ENCODE measurements at places on chromosomes 5 and 9.
A peak's percentile ranks its signal among the peaks of the same experiment; 100 is the strongest.

DNA sequence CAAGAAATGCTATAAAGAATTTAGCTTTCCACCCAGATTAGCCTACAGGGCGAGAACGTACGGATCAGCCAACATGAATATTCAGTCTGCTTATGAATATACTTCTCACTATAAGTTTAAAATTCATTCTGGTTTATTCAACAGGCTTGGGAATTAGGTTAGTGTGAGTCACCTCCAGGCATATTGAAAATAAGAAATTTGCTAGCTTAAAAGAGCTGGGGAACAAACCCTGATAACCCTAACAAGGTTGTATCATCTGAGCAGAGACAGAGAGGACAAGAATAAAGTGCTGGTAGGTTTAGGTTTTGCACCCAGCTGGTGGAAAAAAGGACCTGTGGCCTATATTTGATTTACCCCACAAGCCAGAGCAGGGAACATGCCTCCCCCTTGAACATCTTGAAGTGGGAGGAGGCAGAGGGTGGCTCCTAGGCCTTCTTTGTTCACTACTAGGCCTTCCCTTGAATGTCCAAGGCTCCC is 12.3 kb downstream of the FNBP1 start:
- DNase-seq, result no peak

DNA sequence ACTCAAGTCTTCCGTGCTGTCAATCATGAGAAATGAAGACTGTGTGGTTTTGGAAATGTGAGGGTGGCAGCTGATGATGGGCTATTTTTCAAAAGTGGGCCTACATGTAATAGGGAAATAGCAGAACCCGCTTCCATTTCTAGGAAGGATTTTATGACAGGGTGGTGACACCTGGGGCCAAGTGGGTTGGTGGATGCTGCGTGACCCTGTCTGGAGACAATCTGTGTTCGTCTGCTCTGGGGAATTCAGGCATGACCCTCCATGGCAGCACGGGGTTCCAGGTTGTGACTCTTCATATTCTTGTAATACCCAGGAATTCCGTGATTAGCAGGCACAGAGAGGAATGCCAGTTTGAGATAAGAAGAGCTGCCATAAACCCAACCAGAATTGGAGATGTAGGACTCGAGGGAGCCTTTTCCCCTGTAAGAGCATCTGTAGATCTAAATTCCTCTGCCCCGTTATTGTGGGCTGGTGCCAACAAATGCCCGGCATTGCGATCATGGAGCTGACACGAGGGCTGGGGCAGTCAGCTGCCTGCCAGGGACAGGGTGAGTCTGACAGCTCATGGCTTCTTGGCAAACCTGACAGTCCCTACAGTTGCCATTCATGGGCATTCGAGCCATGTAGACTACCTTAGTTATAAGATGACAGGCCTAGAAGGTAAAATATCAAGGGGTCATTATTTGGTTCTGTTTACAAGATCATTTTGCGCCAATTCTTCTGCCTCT is 279.7 kb downstream of the GADD45G start:
- no peak for DNase-seq

DNA sequence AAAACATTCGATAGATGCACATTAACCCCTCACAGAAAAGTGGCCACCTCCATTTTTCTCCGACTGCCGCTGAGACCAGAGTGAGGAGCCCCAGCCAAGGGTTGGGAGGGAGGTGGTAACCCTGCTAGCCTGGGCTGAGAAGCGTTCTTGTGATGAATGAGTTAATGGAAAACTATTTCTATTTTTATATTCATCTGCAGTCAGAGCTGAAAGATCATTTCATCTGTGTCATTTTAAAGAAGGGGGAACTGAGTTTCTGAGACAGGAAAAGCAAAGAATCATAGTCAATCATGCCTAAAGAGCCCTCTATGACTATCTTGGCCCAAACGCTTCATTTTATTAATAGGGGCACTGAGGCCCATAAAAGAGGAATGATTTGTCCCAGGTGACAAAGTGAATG is 229.5 kb downstream of the PAPPA start:
- no peak for DNase-seq

DNA sequence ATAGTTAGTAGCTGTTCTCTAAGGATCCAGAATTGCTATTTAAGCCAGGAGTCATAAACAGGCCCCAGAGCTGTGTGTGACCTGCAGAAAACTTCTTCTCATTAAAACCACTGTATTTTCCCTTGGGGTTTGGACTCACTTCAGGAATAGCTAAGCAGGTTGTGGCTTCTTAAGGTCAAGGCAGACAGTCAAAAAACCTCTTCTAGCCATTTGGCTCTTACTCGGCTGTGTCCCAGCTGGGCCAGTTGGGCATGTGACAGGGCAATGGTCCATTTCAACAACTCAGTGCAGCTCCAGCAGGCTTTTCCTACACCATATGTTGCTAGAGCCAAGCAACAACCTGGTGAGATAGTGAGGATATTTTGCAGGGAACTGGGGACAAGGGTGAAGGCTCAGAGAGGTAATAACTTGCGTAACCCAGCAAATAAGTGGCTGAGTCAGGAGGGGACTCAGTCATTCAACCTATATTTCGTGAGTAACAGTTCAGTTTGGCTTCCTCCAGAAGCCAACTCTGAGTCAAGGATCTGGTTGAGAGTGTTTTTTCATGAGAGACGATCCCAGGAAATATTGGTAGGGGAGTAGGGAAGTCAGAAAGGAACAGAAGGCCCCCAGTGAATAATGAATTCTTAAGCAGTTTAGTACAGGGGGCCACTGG is 115.4 kb upstream of the PPP2R2B start:
- no peak for DNase-seq

DNA sequence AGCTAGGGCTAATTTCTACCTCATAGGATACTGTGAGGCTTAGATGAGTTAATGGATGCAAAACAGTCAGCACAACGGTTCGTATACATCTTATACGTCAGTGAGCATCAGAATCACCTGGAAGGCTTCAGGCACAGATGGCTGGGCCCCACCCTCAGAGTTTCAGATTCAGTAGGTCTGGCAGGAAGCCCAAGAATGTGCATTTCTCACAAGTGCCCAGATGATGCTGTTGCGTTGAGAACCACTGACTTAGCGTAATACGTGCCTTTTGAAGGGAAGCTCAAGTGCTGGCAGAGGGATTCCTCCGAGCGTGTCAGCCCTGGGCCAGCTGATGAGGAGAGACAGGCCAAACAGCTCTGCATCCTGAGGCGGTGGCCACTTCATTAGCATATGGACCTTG is 117.1 kb upstream of the WWC1 start:
- DNase-seq, result no peak

DNA sequence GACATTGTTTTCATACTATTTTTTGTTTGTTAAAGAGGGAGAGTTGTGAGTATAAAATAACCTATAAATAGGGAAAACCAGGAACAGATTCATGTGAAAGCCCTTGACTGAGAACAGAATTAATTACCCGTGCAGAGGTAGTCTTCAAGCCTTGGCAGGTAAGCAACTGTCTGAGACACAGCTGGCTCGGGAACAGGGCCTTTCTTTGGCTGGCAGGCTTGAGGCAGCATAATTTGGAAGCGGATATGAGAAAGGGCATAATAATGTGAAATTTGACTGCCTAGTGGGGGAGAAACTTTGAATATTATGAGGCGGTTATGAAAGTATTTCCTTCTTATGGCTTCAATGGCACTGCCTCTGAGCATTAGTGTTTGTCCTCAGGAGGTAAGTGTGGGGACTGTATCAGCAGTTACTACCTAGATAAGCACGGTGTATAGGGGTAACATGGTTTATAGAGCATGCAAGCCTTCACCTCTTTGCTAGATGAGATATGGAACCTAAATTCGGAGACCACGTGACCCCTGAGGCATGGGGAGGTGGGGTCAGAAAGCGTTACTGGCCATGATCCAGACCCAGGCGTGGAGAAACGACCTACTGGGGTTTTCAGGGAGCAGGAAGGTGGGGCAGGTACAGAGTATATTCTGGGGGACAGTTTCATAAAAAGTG is 210.2 kb upstream of the GAS1 start:
- no peak for DNase-seq

DNA sequence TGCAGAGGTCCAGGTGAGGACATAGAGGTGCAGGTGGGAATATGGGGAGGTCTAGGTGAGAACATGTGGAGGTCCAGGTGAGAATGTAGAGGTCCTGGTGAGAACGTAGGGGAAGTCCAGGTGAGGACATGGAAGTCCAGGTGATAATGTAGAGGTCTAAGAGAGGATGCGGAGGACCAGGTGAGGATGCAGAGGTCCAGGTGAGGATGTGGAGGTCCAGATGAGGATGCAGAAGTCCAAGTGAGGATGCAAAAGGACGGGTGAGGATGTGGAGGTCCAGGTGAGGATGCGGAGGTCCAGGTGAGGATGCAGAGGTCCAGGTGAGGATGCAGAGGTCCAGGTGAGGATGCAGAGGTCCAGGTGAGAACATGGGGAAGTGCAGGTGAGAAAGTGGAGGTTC is 133.8 kb downstream of the MRPL36 start:
- no peak for DNase-seq

GRCh38 chr5:82164176-82164976 is 113.8 kb downstream of the RPS23 start:
- peak; percentile 28 for DNase-seq

GRCh38 chr9:37390759-37391158 is 31.7 kb upstream of the GRHPR start:
- no peak for DNase-seq

DNA sequence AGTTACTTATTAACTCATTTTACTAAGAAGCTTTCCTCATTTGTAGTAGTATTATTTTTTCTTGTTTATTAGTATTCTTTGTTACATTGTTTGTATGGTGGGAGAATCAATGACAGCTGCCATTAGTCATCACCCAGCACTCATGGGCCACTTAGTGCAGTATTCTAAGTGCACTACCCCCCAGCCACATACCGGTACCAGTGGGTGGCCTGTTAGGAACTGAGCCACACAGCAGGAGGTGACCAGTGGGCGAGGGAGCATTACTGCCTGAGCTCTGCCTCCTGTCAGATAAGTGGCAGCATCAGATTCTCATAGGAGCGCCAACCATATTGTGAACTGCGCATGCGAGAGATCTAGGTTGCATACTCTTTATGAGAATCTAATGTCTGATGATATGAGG is 24.2 kb upstream of the CAMLG start:
- DNase-seq, result no peak

GRCh38 chr9:106156465-106156864 is 462.1 kb downstream of the TMEM38B start:
- no peak for DNase-seq

- no peak for DNase-seq
Observed at GRCh38 chr5:14185326-14186058, 42.4 kb downstream of the TRIO start.

- no peak for DNase-seq
Observed at GRCh38 chr5:134547579-134547978, 22.1 kb downstream of the JADE2 start.

DNA sequence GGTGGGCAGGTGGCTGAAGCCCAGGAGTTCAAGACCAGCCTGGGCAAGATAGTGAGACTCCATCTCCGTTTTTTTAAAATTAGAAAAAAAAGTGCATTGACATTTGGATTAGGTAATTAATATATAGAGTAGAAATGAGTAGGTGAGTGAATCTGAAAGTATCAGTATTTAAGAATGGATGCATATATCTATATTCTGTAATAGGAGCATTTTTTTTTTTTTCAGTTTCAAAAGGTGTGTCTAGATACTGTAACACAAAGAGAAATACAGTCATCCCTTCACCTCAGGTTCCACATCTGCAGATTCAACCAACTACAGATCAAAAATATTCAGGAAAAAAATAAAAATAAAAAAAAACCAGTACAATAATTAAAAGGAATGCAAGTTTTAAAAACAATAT is 50.8 kb downstream of the RBM27 start:
- no peak for DNase-seq

DNA sequence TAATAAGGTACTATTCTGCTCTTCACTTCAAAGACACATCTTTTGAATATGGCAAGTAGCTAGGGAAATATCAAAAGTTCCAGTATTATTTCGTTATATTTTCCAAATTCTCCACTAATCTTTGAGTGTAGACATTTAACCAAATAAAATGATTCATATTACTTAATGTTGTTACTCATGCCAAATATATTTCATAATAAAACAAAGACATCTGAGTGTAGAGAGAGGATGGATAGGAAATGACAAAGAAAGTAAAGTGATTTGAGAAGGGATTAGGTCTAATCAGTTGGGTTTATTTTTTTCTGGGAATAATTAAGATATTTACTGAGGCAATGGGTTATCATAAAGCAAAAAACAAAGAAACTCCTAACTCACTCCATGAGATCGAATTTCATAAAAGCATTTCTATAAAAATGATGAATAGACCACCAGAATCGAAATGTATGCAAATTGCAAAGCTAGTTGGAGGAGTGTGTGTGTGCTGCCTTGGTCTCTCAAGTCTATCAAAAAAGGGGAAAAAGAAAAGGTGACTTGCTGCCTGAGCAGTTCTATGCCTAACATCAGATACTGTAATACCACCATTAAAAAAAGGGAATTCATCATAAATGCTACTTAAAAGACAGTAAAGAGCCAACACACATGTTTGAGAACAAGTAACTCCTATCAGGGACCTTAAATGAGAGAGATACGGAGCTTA is 255.5 kb downstream of the PDE4D start:
- DNase-seq, result no peak

DNA sequence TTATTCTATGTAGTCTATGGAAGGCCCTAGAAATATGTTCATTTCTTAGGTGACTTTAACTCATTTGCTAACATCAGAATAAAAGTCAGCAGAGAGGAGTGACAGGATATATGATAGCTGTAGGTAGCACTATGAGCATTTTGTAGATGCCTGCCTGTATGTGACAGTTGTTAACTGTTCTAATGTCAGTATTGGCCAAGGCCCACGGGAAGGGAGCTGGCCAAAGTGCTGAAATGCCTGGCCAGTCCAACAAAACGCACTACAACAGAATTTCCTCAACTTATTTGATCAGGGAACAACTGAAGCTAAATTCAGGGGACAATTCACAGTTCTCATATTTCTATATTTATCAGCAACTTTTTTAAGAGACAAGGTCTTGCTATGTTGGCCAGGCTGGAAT is 20.8 kb downstream of the SV2C start:
- peak; percentile 41 for DNase-seq

- no peak for DNase-seq
Observed at GRCh38 chr5:146334074-146334533, 4.5 kb upstream of the POU4F3 start.

- DNase-seq, result peak; percentile 82
Observed at GRCh38 chr9:133428617-133429101, 6.5 kb downstream of the ADAMTS13 start.

GRCh38 chr5:73093943-73094342 is 26.4 kb upstream of the TMEM171 start:
- DNase-seq, result no peak

DNA sequence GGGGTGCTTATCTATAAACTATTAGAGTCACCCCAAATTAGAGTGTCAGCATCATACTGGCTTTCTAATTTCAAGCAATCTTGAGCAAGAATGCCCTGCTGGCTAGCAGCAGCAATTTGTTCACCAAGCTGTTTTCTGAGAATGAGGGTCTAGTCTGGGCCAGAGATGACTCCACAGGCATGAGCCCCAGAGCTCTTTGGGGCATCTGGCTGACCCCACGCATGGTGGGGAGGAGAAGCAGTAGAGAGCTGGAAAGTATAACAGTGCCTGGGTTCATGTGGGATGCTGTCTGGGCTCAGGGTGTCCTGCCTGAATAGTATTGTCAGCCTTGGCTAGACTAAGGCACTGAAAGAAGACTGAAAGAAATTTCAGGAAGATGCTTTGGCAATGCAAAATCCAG is 64.9 kb downstream of the C6 start:
- DNase-seq, result no peak
